ENCODE measurements at places on chromosomes 4 and X. TPM values are rescaled to one million over a fixed set of nuclear protein-coding genes. Genes with fewer than 3 reads are reported as not detected.

Gene EVC2
- total RNA-seq, result 3.9 TPM

Gene CHRNA9
- total RNA-seq, result not detected

Gene SH3TC1
- 0.79 TPM for total RNA-seq

Gene CRMP1
- total RNA-seq, result not detected

- no peak for DNase-seq
These were observed 3.8 kb downstream of the ANKRD50 start for GRCh38 chr4:124708517-124709300.

- no peak for DNase-seq
These were observed 4.7 kb downstream of the HAND2 start for GRCh38 chr4:173525118-173526011.

- DNase-seq, result no peak
These were observed 29.9 kb upstream of the TEC start for GRCh38 chr4:48299560-48299959.

GRCh38 chrX:45715748-45716147, 515.1 kb upstream of the DIPK2B start:
- peak; percentile 41 for DNase-seq

GRCh38 chr4:70754470-70754869, 32.7 kb downstream of the RUFY3 start:
- DNase-seq, result no peak

GRCh38 chr4:73650250-73650649, 30.0 kb upstream of the RASSF6 start:
- DNase-seq, result no peak

DNA sequence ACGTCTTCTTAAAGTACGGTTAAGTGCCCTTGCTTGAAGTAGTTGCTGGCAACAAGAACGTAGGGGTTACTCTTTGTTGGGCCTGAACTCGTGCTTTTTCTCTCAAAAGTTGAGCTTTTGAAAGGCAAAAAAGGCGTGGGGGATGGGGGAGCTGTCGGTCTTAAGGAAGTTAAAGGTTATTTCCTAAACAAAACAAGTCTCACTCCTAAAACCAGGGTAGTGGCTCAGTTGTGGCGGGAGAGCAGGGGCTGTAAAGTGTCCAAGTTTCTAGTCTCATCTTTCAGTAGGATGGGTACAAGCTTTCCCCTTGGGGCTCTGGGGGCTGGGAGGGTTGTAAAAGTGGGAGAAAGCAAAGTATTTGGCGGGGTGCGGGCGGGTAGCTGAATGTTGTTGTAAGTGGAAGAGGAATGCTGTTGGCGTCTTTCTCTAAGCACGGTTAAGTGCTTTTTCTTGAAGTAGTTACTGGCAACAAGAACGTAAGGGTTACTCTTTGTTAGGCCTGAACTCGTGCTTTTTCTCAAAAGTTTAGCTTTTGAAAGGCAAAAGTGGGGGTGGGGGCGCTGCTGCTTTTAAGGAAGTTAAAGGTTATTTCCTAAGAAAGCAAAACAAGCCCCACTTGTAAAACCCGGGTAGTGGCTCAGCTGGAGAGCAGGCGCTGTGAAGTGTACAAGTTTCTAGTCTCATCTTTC, 904 bp upstream of the WDR1 start:
- DNase-seq, result peak; percentile 39

- DNase-seq, result no peak
These were observed 959.7 kb upstream of the LCORL start for GRCh38 chr4:18981234-18981615.

- no peak for DNase-seq
These were observed 24.5 kb downstream of the CETN2 start for GRCh38 chrX:152806035-152806434.
